ENCODE measurements at places on chromosomes 7 and 10.

GRCh38 chr10:74103560-74104258 lies 46.9 kb downstream of the AP3M1 start:
- DNase-seq: no peak

- no peak for DNase-seq
These were observed 63.5 kb downstream of the PRKAG2 start for GRCh38 chr7:151813445-151813844.

DNA sequence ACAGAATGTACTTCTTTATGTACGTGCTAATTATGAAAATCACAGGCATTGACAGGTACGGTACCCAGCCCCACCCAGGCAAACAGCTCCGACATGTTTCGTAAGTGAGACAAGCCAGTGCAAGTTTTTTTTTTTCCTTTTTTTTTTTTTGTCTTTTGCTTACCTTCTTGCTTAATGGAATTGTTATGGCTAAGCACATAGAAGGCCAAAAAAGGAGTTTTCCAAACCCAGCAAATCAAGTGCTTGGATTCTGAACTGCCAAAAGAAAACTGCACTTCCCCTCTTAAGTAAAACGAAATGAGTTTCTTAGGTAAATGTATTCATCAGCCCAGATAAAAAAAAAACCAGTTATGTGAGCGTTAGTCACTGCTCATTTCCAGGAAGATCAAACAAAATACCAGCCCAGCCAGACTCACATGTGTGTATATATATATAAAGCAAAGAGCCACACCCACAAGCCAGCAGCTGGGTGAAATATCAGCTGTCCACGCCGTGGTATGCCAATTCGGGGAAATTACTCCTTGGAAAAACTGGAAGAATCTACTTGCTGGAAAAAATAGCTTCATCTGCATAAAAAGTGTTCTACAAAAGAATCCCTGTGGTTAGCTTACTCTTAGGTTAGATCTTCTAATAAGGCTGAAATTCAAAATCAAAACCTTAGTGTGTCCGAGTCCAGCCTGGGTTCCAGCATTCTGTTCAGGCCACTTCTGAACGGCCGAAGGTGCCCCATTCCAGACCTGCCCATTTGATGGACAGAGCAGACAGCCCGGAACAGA lies 8.0 kb downstream of the KLF6 start:
- DNase-seq: peak; percentile 30

DNA sequence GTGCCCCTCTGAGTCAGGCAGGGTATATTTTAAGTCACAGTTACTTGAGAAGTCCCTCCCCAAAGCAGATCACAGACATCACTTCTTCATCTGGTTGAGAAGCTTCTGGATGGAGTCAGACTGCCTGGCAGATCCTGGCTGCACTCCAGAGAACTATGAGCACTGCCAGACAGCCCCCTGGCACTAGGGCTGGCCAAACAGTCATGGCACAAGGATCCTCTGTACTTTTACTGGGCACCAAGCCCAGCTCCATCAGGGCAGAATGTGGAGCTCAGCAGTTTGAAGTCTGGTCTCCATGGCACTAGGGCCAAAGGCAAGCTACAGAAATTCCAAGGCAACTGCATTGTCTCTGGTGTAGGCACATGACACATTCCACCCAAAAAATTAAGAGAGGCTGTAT lies 162.1 kb downstream of the NRG3 start:
- no peak for DNase-seq

DNA sequence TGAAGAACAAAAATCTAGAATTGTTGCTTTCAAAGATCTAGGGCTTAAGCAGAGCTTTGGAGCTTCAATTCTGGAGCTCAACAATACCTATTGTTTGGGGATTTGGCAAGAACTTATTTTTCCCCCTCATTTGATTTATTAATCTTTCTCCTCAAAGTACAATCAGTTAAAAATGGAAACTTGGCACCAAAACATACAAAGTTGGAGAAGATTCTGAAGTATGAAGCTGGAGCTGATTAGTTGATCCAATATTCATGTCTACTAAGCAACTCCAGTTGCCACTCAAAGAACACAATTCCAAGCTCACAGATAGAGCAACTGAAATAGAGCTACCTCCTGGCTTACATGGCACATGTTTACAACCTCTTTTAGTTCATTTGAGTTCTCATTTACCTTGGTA lies 3.8 kb downstream of the FAM13C start:
- no peak for DNase-seq

DNA sequence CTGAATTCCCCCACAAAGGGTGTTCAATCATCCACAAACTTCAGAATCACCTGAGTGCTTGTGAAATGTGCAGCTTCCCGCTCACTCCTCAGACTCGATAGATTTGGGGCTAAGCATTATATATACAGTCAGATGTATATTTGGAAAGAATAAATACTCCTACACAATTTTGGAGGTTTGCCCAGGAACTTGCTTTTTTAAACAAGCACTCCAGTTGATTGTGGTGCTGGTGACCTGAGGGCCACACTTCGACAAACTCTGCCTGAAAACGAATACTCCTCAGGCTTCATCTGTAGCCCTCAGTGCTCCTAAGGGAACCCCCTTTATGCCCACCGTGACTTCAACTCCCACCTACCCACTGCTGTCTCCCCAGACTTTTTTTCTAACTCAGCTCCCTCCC lies 211.6 kb downstream of the INHBA start:
- DNase-seq: no peak

DNA sequence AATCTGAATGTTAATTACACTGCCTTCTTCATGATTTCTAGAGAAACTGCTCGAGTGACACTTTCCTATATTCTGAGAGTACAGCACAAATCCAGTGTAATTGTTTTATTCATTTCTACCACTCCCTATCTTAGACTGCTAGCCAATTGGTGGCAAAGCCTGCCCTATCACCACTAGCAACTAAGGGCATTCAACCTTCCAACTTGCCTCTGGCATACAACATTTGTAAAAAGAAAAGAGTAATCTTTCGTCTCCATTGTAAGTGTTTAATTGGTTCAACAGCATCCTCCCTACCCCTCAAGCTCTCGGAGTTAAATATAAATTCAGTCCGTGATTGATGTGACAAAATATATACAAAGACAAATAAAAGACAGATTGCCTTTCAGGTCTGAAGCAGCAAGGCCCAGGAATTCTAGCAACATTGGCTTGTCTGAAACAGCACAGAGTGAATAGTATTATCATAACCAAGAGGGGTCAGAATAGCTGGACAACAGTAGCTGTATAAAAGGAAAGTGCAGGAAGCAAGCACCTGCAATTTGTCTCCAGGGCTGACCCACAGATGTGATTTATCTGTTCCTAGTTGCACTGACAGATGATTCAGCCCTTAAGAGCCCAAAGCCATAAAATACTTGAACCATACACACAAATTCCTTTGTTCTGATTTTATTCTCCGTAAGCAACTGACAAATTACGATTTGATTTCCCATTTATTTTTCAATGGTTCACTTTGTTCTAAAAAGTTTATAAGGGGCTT lies 47.6 kb upstream of the ANKRD1 start:
- DNase-seq: no peak

- no peak for DNase-seq
These were observed 8.9 kb upstream of the CUBN start for GRCh38 chr10:17138460-17139042.

GRCh38 chr10:78515038-78515872 lies 481.6 kb downstream of the RPS24 start:
- DNase-seq: no peak

DNA sequence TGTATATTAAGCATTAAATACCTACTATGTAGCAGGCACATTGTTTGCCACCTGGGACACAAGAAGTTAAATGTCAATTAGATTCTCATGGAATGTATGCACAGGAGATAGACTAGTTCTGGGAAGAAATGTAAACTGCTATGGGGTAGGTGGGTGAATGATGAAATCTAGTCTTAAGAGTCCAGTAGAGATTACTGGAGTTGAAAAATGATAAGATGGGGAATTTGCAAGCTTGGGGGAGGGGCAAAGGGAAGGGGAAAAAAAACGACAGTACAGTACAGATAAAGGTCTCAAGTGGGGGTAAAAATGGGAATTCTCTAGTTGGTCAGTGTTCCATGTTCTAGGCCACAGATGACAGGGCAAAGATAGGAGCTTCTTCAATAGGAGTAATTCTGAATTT lies 94.4 kb downstream of the ATE1 start:
- no peak for DNase-seq

DNA sequence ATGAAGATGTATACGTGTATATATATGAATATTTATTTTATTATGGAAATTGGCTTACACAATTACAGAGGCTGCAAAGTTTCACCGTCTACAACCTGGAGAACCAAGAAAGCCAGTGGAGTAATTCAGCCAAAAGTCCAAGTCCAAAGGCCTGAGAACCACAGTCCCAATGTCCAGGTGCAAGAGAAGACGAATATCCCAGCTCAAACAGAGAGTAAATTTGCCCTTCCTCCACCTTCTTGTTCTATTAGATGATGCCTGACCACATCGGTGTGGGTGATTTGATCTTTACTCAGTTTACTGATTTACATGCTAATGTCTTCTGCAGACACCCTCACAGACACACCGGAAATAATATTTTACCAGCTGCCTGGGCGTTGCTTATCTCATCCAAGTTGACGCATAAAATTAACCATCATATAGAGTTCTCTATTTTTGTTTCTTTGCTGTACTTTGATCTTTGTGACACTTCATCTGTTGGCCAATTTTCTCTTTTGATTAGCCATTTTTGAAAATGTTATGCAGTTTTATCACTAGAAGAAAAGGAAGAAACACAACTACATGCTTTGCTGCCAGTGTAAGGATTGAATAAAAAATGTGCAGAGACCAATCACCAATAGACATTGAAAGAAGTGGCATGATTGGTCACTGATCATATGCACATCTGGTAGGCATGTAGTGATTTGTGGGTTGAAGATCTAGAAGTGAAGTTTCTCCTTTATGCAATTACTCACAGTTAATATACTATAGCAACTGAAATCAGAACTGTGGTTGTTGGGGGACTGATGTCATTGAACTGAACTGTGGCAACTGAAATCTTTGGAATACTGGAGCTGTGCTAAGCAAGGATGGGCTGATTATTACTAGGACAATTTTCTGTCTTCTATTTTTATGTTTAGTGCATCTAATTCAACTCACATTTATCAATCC lies 68.5 kb downstream of the EPDR1 start:
- no peak for DNase-seq

- DNase-seq: no peak
These were observed 17.0 kb downstream of the CLIP2 start for GRCh38 chr7:74306004-74306729.

GRCh38 chr7:120272261-120272660 lies 714 bp upstream of the KCND2 start:
- no peak for DNase-seq

DNA sequence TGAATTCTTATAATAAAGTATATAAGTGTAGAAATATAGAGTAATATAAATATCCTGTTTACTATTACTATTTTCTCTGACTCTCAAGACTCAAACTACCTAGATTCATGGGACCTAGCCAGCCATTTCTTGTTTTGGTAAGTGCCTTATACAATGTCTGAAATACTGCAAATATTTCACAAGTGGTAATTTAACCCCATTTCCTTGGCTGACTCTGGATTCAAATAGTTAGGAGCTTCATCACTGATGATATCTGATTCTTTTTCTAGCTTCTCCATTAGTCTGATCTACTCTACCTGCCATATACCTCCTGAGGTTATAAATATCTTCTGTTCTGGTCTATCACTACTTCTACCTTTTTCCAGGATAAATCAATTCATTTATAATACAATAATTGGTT lies 6.4 kb upstream of the RALA start:
- no peak for DNase-seq

GRCh38 chr7:17646253-17646956 lies 293.9 kb downstream of the SNX13 start:
- no peak for DNase-seq

- DNase-seq: no peak
These were observed 26.8 kb downstream of the VSIR start for GRCh38 chr10:71746344-71747037.

GRCh38 chr10:80433134-80433533 lies 21.0 kb upstream of the TSPAN14 start:
- no peak for DNase-seq

DNA sequence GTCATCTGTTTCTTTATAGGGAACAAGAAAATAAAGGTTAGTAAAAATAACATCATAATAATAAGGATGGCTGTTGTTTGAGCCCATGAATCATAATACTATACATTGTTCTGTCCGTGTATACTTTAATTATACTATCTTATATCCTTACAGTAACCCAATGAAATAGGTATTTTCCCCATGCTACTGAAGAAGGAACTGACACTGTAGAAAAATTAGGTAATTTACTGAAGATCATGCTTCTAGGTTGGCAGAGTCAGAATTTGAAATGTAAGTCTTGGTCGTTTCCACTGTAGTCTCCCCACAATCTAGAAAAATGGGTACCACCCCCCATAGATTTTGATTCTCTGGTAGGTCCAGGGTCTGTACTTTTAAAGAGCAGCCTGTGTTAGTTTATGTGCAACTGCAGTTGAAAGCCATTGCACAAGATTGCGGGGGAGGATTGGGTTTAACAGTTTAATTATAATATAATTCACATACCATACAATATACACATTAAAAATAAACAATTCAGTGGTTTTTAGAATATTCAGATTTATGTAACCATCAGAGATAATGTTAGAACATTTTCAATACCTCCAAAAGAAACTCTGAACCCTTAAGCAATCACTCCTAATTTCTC lies 47.7 kb downstream of the SHOC2 start:
- DNase-seq: no peak

- no peak for DNase-seq
These were observed 83.1 kb downstream of the LHPP start for GRCh38 chr10:124544711-124545110.

GRCh38 chr10:116201670-116202430 lies 71.2 kb downstream of the GFRA1 start:
- DNase-seq: no peak

DNA sequence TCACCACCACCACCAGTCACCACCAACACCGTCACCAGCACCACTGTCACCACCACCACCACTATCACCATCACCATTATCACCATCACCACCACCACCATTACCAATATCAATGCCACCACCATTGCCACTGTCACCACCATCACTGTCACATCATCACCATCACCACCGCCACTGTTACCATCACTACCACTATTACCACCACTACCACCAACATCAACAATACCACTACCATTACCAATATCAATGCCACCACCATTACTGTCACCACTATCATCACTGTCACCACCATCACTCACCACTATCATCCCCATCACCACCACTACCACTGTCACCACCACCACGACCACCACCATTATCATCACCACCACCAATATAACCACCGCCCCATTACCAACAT lies 14.0 kb upstream of the DENND2A start:
- DNase-seq: no peak
